ENCODE measurements at places on chromosomes 4 and X.

- DNase-seq: no peak
Observed at GRCh38 chr4:83174844-83175414, 60.4 kb upstream of the PLAC8 start.

DNA sequence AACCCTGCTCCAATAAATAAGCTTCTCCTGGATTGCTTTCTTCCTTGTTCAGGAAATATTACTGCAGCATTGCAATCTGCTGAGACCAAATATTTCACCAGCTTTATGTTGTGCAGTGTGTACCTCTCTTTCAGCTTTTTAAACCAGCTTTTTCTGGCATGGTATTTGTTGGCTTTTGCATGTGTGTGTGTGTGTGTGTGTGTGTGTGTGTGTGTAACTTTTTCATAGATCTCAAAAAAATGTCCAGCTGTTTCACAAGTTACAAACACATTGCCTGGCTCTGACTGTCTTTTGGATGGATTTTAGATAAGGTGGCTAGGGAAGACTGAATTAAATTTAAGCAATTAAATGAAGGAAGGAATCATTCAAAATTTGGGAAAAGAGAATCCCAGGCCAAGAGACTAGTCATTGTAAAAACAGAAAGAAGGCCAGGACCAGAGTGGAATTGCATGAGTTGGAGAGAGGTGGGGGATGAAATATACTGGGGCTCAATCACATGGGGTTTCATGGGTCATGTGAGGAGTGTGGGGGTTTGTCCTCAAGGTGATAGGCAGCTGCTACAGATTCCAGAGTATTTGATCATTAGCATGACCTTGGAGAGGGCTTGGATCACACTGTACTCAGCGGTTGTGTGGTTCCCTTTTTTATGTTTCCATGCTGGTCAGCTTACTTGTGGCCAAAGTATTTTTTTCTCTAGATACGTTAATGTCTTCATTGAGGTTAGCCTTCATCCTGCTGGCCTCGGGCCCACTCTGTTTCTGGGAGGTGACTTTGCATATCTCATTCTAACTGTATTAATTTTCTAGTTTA is 357.7 kb upstream of the BOD1L1 start:
- DNase-seq: no peak

DNA sequence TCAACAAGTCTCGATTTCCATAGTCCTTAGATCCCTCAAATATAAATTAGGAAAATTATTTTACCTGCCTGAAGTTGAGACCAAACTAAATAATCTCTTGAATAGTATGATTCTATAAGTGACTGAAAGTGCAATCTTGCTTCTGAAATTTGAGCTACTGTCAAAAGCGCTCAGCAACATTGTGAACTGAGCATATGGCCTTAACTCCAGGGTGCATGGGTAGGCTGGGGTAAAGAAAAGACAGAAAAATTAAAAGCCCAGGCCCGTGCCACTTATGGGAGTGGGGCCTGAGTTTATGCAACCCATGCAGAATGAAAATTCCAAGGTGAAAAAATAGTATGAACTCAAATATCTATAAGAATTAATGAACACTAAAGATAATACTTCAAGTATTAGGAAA is 9.8 kb downstream of the PGRMC2 start:
- no peak for DNase-seq

GRCh38 chr4:115152081-115152480 is 38.7 kb upstream of the NDST4 start:
- DNase-seq: no peak

DNA sequence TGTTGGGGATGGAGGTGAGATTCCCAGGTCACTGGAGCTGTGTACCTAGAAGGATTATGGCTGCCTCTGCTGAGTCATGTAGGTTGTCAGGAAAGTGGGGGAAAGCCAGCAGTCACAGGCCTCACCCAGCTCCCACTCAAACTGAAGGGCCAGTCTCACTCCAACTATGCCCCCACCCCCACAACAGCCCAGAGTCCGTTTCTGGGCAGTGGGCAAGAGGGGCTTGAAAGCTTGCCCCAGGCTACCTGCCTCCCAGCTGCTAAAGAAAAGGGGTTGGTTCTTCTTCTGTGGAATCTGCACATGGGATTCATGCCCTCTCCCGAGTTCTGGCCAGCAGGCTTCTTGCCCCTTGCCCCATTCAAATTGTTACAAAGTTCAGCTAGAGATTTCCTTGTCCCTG is 116.0 kb upstream of the PGRMC2 start:
- DNase-seq: no peak

DNA sequence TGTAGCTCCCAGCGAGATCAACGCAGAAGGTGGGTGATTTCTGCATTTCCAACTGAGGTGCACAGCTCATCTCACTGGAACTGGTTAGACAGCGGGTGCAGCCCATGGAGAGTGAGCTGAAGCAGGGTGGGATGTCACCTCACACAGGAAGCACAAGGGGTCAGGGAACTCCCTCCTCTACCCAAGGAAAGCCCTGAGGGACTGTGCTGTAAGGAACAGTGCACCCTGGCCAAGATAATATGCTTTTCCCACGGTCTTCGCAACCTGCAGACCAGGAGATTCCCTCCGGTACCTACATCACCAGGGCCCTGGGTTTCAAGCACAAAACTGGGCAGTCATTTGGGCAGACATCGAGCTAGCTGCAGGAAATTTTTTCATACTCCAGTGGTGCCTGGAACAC is 216.4 kb upstream of the TET2 start:
- no peak for DNase-seq

GRCh38 chrX:47158131-47158530 is 13.1 kb downstream of the RBM10 start:
- no peak for DNase-seq

- DNase-seq: peak; percentile 69
Observed at GRCh38 chrX:71533851-71534561, 1.1 kb downstream of the OGT start.

DNA sequence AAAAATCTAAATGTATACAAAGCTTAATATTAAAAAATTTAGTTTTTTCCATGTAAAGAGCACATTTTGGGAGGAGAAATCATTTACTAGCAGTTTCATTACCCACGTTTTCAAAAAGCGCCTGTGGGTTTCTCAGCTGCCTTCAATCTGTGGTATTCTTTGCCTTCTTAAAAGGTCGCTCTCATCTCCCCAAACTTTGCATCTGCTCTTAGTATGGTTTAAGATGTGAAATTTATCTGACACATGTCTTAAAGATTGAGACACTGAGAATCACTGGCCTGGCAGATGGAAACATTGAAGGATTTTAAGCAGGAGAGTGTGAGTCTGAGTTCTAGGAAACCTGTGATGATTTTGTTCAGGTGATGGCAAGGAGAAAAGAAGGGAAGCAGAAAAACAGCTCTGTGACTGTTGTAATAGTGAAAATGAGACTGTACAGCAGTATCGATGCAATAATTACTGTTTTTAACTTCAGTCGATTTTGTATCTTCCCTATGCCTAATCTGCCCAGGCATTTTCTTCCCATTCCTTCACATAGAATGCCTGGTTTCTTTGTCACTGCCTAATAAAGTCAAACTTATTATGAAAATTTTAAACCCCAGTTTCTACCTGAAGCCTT is 75.9 kb downstream of the PAQR3 start:
- DNase-seq: no peak

DNA sequence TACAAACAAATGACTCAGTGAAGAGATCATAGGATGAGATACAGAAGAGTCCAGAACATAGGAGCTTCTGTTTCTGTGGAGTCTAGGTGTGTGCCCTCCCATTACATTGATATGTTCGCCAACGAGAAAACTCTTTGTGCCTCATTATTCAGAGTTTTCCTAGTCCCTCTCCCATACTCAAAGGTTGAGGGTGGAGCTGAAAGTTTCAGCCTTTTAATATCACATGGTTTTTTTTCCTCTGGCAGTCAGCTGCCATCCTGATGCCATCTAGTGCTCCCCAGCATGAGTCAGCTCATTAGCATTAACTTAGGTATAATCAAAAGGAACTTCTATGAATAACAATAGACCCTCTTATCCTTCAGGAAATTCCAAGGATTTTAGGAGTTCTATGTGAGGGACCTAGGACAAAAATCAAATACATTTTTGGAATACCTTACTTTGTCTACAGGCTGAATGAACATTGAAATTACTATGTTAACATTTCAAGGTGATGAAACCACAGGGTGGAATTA is 559.6 kb upstream of the AMOT start:
- no peak for DNase-seq

GRCh38 chr4:148059617-148060180 is 327.8 kb downstream of the ARHGAP10 start:
- no peak for DNase-seq

- DNase-seq: no peak
Observed at GRCh38 chr4:8176547-8177399, 18.2 kb upstream of the ABLIM2 start.

- DNase-seq: no peak
Observed at GRCh38 chr4:152478461-152479237, 57.2 kb downstream of the FBXW7 start.

GRCh38 chr4:113788888-113789287 is 27.4 kb upstream of the CAMK2D start:
- DNase-seq: no peak

GRCh38 chr4:3491681-3492405 is 28.7 kb downstream of the DOK7 start:
- no peak for DNase-seq

DNA sequence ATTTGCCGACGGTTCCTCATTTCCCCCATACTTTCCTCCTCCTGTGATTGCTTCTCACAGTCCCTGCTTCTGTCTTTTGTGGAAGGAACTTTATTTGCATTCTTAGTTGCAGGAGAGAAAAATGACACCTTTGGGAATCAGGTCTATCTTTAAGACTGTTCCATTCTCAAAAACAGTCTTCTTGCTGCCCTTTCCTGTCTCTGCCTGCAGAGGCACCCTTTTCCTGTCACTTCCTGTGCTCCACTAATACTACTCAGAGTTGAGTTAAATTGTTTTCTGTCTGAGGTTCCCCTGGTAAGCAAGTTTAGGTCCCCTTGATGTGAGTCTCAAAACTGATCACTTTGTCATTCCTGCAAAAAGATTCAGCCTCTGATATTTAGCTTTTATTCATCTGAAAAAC is 208.8 kb upstream of the CLNK start:
- no peak for DNase-seq

GRCh38 chr4:168600796-168601583 is 104.1 kb downstream of the PALLD start:
- no peak for DNase-seq

DNA sequence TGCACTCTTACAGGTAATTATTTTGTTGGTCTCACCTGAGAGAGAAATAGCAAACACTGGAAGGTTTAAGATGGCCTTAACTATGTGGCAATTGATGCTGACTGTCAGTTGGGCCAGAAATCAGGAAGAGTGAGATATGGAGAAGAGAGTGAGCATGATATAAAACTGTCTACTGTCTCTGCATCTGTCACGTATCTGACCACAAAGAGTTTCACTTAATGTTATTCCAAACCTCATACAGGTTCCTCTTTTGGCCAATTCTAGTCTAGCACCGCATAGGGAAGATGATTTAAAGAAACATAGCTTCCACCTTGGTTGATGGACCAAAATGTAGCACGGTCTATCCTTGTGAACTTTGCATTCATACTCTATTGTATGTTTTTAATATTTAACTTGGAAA is 381.0 kb upstream of the BOD1L1 start:
- no peak for DNase-seq

GRCh38 chr4:182711211-182711610 is 206.0 kb downstream of the DCTD start:
- DNase-seq: no peak

GRCh38 chr4:134906404-134907023 is 704.9 kb upstream of the PABPC4L start:
- no peak for DNase-seq

- no peak for DNase-seq
Observed at GRCh38 chr4:5755679-5756078, 44.7 kb downstream of the EVC start.

DNA sequence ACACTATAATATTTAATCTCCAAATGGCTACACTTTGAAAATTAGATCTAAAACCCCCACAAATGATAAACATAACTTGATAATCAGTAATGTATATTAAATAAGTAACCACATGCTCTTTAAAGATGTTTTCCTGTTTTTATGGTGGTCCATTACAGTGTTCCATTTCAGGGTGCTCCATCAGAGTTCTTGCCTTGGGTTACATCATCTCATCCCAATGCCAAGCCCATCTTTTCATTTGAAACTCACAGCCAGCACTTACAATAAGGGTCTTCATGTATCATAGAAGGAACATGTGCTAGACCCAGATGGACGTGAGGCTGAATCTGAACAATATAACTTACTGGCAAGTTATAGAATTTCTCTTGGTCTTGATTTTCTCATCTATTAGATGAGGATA is 10.5 kb upstream of the PAQR3 start:
- DNase-seq: no peak

- DNase-seq: no peak
Observed at GRCh38 chrX:74890676-74891430, 34.4 kb downstream of the NEXMIF start.

DNA sequence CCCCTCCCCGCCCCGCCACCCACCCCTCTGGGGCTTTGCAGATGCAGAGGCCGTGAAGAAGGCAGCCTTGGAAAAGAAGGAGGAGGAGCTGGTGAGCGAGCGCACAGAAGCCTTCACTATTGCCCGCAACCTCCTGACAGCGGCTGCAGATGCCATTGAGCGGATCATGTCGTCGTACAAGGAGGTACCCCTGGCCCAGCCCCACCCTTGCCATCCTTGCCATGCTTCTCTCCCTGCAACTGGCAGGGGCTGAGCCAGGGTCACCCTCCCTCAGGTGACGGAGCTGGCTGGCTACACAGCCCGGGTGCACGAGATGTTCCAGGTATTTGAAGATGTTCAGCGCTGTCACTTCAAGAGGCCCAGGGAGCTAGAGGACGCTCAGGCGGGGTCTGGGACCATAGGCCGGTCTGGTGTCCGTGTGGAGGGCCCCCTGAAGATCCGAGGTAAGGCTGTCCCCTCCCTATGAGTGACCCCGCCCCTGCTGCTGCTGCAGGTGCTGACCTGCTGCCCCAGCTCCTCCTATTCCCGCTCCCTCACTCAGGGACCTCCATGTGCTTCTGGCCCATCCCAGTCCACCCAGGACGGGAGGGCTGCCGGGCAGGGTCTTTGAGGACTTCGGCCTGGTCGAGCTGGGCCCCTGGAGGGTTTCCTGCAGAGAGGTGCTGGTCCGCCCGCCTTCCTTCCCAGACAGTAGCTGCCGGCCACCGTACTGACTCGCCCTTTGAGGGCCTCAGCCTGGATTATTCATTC is 11.6 kb downstream of the ABCD1 start:
- DNase-seq: no peak

DNA sequence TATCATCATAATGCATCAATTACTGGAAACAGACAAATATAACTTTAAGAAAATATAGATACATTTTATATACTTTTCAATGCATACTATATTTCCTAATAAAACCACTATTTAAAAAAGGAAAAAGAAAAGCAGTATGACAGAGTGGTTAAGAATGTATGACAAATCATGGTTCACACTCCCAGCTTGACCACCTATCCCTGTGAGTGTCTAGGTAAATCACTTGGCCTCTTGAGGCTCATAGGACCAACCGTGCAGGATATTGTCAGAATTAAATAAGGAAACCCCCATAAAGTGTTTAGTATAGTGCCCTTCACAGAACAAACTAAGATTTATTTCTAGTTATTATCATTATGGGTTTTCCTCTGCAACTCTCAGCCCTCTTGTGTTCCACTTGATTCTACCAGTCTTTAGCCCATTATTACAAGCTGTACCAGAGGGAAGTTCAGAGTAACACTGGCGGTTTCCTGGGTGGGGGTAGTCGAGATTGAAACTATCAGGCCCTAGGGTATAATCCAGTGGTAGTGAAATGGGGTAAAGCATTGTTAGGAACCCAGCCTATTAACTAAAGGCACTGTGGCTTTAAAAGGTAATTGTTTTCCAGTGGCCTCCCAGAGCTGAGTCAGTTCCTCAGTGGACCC is 55.5 kb upstream of the PAK3 start:
- DNase-seq: no peak

- DNase-seq: no peak
Observed at GRCh38 chr4:20015636-20016224, 236.0 kb upstream of the SLIT2 start.

- DNase-seq: no peak
Observed at GRCh38 chr4:9764155-9764696, 17.2 kb upstream of the DRD5 start.

Measured in activated CD8-positive, alpha-beta memory T cell treated with anti-CD3 and anti-CD28 coated beads, Interleukin-2, amount 50 U/mL, for 48 hours (primary cell).